Amygdala (tissue), 56 donors: ENCODE measurements at places on chromosomes 2 and 18.

DNA sequence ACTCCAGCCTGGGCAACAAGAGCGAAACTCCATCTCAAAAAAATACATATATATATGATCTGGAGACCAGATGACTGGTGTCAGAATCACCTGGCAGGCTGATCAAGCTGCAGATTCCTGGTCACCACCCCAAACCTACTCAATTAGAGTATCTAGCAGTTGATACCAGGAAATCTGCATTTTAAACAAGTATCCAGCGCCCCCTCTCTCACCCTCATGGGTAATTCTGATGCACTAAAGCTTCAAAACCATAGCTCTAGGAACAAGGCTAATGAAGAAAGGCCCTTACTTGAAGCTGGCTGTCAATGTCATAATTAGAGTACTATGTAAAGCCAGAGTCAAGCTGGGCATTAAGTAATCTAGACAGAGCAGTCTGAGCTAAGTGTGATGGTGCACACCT is 25.0 kb upstream of the PCBP1 start:
- DNase-seq = no peak

- DNase-seq = no peak
These were observed 10.4 kb upstream of the ST8SIA5 start for GRCh38 chr18:46767217-46767616.

DNA sequence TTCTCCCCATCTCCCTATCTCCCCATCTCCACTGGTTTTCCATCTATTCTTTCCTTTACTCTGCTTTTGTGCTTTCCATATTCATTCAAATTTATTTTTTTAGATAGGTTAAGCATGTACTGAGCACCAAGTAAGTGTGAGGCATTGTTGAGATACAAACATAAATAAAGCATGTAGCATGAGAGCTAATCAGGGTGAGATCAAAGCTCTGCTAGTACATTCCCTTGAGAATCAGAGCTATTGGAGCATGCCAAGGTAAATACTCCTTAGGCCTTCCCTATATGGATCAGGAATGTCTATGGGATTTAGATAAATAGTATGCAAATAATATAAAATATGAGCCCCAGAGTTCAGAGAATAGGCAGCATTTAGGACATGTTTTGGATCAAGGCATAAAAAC is 25.3 kb downstream of the BABAM2 start:
- no peak for DNase-seq

- no peak for DNase-seq
These were observed 295.1 kb upstream of the REV1 start for GRCh38 chr2:99784946-99785345.

- no peak for DNase-seq
These were observed 65.1 kb downstream of the MBP start for GRCh38 chr18:77067291-77068061.

- no peak for DNase-seq
These were observed 20.3 kb upstream of the CHST10 start for GRCh38 chr2:100437751-100438150.

DNA sequence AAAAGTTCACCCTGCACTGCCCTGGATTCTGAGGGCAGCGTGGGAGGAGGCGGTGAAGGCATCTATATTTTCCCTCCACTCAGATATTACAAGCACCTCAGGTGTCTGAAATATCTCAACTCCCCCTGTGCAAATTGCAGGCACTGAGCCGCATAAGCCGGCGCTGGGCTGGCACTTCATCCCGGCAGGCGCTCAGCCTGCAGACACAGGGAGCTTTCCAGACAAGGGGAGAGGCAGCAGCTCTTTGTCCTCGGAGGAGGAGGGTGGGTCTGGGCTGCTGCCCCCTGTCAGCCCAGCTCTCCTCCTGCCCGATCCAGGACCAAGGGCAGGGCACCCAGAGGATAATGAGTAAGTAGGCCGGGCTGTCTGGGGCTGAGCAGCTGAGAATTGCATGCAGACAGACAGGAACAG is 189.3 kb upstream of the MYT1L start:
- DNase-seq = no peak

- DNase-seq = no peak
These were observed 260.4 kb upstream of the DSEL start for GRCh38 chr18:67776929-67777328.

DNA sequence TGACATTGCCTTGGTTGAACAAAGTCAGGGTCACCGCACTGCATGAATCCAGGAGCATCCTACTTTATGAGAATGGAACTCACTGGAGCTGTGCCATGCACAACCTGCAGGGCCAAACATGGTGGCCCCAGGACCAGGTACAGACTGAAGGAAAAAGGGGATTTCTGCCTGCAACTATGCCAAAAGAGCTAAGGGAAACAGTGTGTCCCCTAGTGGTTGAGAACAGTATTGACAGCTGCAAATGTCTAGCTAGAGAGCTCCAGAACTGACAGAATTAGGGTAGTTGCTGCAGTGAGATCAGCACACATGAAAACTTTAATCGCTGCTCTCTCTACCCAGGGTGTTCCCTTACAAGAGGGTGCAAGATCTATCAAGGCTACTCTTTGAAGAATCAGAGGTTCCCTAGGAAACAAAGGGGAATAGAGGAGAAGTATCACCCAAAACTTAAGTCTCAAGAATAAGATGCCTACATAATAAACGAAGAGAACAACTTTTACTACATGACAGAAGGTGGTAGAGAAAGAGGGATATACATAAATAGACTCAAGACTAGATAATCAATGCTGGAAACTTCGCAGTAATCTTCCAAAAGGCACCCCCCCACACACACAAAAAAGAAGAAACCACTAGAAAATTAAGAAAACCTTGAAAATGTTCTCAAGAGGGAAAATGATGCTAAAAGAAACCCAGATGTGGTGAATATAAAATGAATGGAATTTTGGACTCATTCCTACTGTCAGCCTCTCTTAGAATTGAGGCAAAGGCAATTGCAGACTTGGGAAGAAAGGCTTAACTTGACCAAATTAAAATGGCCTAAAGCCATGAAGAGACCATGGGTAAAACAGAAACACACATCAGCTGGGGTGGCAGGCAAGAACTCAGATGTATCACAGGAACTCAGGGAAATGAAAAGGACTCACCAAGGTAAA is 43.6 kb upstream of the IHH start:
- DNase-seq = no peak

- no peak for DNase-seq
These were observed 65.9 kb downstream of the TMEM247 start for GRCh38 chr2:46545015-46545839.

GRCh38 chr2:205681401-205682238 is 681 bp upstream of the NRP2 start:
- no peak for DNase-seq

DNA sequence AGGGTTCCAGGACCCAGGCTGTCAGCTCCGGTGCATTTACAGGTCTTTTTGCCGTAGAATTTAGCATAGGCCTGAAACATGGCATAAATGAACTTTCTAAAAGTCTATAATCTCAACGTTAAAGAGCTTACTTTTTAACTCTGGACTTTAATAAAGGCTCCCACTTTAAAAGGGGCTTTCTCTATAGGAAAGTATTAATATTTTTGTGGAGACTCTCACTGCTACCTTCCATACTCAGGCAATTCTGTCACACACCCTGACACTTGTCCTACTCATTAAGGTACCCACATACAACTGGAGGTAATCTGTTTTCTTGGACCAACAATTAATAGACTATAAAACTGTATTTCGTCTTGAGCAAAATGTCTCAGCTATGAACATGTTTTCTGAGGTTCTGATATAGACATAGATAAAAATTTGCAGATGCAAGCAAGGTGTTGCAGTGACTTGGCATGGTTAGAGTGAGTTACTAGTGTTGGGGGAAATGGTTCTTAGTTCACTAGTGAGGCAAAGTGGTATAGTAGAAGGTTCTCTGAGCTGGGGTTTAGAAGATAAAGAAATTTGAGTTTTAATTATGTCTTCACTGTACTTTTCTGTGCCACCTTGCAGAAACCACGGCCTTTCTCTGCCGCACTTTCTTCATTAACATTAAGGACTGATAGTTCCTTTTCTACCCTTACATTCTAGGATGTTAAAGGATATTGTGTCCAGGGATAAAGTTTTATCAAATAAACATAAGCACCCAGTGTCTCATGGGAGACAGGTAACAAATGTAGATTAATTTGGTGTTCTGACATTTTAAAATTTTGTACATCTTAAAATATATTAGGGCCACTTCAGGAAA is 10.8 kb upstream of the NR4A2 start:
- no peak for DNase-seq

- DNase-seq = no peak
These were observed 16.4 kb upstream of the NMS start for GRCh38 chr2:100453853-100454252.

- DNase-seq = no peak
These were observed 118.5 kb upstream of the ALPP start for GRCh38 chr2:232260075-232260474.

- no peak for DNase-seq
These were observed 26.2 kb upstream of the GALNT3 start for GRCh38 chr2:165820296-165820695.

DNA sequence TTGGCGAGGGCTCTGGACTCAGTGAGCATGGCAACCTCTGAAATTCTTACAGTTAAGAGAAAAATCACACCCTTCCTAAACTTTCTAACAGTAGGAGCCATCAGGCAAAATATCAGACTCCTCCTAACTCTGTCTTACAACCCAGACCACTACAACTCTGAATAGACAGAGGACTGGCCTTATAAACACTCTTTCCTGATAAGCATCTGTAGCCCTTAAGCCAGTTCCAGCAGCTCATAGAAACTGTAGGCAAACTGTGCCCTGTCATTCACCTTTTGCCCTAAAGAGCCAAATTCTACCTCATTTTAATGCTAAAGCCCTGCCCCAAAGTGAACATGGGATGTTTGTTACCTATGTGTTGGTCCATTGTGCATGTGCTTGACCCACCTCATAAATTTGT is 304.8 kb downstream of the ALK start:
- no peak for DNase-seq

DNA sequence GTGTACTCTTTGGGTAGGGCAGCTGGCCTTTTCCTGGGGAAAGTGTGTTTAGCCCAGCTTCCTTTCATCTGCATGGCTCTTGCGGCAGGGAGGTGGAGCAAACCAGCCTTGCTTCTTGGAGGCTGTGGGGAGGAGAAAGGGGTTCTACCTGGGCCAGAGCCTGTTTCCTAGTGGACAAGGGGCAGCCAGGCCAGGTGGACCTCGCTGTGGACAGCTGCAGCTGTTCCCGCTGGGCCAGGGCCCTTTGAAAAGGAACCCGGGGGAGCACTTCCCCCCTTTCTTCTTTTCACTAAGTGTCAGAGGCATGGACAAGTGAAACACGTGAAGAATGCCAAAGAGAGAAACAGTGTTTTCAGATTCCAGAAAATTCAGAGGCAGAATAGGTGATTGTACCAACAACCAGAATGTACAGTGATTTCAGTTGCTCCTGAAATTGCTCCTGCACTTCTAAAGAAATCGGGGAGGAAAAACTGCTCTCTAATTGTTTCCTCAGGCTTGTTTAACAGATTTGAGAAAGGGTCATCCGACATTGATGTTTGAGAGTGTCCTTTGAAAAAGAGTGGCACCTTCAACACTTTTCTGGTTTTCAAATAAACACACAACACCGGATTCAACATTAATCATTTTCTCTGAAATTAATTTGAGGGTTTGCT is 3.9 kb downstream of the GLI2 start:
- no peak for DNase-seq

- no peak for DNase-seq
These were observed 138.1 kb downstream of the SETBP1 start for GRCh38 chr18:44818668-44819403.

GRCh38 chr2:212607080-212607479 is 68.5 kb upstream of the ERBB4 start:
- no peak for DNase-seq

DNA sequence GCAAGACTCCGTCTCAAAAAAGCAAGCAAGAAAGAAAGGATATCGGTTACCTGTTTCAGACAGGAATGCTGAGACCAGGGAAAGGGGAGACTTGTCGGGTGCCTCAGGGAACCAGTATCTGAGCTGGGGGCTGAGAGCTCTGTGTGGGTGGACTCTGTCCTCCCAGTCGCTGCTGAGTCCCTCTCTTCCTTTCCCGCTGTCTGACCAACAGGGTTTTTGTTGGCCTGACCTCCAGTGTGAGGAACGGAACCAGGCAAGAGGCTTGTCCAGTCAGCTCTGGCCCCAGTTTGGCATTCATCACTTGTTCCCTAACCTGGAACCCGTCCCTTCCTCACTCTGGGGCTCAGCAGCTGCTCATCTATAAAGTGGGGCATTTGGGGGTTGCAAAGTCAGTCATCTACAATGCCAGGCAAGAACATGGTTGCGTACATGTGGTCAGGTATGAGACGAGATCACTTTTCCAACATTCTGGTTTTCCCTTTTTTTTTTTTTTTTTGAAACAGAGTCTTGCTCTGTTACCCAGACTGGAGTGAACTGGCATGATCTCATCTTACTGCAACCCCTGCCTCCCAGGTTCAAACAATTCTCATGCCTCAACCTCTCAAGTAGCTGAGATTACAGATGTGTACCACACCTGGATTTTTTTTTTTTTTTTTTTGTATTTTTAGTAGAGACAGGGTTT is 116.4 kb downstream of the PLB1 start:
- DNase-seq = no peak

GRCh38 chr18:55506074-55506473 is 81.9 kb downstream of the TCF4 start:
- no peak for DNase-seq

GRCh38 chr18:2905854-2906703 is 59.3 kb downstream of the EMILIN2 start:
- no peak for DNase-seq

DNA sequence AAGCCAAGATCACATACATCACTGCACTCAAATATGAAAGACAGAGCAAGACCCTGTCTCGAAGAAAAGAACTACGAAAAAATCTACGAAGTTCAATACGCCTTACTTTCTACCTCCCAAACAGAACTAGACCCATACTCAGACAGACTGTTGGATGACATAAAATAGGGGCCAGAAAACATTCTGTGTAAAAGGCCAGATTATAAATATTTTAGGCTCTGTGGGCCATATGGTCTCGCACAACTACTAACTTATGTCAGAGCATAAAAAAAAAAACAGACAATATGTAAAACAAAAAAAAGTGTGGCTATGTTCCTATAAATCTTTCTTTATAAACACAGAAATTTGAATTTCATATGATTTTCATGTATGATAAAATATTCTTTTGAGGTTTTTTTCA is 40.8 kb downstream of the NBAS start:
- DNase-seq = no peak

- DNase-seq = no peak
These were observed 144.2 kb upstream of the PKDCC start for GRCh38 chr2:41903474-41904135.

- no peak for DNase-seq
These were observed 177.0 kb upstream of the RBMS1 start for GRCh38 chr2:160670618-160671017.

DNA sequence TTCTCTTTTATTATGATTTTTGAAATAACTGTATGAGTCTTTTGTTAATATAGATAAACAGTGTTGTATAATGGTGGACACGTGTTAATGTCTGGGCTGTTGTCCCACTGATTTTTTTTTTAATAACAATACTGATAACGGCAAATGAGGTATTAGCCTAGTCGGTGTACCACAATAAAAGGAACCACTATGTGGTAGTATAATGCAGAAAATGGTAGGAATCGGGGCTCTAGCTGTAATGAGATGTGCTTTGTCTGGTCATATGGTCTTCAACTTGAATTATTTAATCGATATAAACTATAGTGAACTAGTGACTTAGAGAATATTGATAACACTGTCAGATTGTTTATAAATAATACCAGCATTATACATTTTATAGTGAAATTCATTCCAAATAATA is 517.9 kb upstream of the SPHKAP start:
- DNase-seq = no peak
